Cerebellum (tissue), 4 donors: ENCODE measurements at places on chromosomes 12 and 14. TPM values are rescaled to one million over a fixed set of nuclear protein-coding genes. Genes with fewer than 3 reads are reported as not detected.

OLR1 gene
- 4.8 TPM for total RNA-seq

DNA sequence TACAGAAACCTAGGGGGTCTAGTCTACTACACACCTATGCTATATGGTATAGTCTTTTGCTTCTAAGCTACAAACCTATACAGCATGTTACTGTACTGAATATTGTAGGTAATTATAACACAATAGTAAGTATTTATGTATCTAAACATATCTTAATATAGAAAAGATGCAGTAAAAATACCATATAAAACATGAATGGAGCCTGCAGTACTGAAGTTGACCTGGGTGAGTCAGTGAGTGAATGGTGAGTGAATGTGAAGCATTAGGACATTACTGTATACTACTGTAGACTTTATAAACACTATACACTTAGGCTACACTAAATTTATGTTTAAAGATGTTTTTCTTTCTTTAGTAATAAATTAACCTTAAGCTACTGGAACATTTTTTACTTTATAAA is 13.1 kb upstream of the ABCD2 start:
- no peak for DNase-seq

- no peak for DNase-seq
Measured at GRCh38 chr12:26845057-26845666, 12.2 kb upstream of the ITPR2 start.

GRCh38 chr14:102684298-102684663 is 91.8 kb downstream of the RCOR1 start:
- DNase-seq: no peak

DNA sequence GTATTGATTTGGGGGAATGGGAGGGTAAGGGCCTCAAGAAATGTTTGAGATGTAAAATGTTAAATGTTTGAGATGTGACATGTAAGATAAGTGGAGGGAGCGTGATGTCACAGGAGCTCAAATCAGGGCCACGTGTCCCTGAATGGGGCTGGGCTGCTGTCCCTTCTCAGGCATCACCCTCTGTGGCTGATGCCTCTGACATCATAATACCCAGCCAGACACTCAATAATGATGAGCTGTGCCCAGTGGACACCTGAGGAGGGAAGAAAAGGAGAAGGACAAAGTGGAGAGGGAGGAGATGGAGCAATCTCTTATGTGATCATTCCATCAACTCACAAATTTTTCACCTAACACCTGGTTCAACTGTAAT is 120.8 kb downstream of the SAMD4A start:
- no peak for DNase-seq

AVPR1A gene
- 1.9 TPM for total RNA-seq

GRCh38 chr12:114263056-114263805 is 142.7 kb downstream of the TBX5 start:
- no peak for DNase-seq

IL31 gene
- not detected for total RNA-seq

CMA1 gene
- total RNA-seq: not detected

DNA sequence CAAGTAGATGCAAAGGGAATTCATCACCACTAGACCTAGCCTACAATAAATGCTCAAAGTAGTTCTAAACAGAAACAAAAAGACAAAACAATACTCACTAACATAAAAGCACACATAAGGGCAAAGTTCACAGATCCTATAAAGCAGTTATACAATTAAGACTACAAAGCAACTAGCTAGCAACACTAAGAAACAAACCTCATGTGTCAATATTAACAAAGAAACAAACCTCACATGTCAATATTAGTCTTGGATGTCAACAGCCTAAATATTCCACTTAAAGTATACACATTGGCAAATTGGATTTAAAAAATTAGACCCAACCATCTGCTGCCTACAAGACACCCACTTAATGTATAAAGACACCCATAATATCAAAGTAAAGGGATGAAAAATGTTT is 152.7 kb downstream of the KCNK10 start:
- DNase-seq: no peak

GRCh38 chr12:110860833-110861296 is 14.1 kb downstream of the CCDC63 start:
- no peak for DNase-seq

DNA sequence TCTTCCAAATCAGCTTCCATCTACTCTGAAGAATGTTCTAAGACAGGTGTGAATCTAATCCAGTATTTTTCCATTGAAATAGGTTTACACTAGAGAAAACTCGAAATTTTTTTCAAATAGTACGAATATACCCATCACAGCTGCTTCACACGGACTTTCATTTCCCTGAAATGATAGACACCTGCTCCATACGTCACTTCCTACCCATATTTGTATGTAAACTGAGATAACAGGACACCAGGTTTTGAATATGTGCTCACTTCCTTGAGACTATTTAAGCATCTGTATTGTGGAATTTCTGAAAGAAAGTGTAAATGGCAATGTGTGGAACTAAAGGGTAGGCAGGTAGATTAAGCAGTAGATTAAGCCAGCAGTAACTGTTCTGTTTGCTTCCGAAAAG is 13.4 kb upstream of the ITPR2 start:
- DNase-seq: no peak

- no peak for DNase-seq
Measured at GRCh38 chr12:95339086-95339788, 121.6 kb downstream of the VEZT start.

PLEKHG7 gene
- not detected for total RNA-seq

DNA sequence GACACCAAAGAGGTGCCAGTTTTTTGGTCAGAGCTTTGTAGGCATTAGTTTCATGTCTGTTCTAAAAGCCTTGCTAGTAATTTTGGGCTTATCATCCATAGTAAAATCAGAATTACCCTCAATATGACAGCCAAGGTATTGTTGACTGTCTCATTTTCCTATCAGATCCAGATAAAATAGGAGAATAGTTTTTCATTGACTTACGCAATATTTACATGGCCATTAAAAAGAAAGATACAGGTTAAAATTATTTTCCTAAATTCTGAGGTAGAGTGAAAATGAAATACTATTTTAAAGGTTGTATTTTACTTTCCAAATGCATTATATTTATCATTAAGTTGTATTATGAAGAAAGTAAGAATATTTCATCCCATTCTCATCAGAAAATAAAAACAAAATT is 203.7 kb downstream of the LRFN5 start:
- no peak for DNase-seq

C12orf54 gene
- not detected for total RNA-seq

DNA sequence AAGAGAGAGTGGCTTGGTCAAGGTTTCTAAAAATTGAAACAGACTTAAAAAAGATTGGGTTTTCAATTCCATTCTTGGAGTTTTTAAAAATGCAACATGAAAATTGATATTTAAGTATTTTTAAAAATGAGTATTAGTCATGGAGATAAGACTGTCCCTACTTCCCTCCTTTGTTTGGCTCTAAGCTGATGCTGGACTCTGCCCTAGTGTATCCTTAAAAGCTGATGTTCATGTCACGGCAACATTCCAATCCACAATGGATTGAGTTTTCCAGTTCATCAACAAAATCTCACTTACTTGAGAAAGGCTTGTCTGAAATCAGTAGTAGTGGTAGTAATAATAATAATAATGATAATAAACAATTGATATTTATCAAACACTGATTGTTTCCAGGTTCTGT is 119.0 kb upstream of the SLC38A2 start:
- DNase-seq: no peak

ACTR10 gene
- 66.4 TPM for total RNA-seq

- no peak for DNase-seq
Measured at GRCh38 chr12:46230306-46230705, 38.5 kb downstream of the SLC38A1 start.

DNA sequence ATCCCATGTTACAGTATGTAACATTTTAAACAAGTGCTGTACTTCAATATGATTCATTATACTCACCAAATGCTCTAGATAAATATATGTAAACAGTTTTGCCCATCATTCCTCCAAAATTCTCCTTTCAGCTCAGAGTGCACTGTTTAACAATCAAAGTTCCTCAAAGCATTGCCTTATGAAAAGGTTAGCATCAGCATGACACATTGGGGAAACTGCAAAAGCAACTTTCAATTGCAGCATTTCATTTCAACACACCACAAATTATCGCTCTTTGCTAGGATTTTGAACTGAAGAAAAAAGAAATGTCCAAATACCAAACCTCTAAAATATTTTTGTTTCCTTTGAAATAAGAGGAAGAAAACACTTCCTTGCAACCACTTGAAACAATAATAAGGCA is 413.2 kb downstream of the FLRT2 start:
- DNase-seq: no peak

KCNC2 gene
- 20.2 TPM for total RNA-seq

- DNase-seq: no peak
Measured at GRCh38 chr12:46110223-46110611, 119.8 kb upstream of the SCAF11 start.

CMKLR1 gene
- total RNA-seq: 1.6 TPM

GRCh38 chr14:33709711-33710110 is 241.2 kb downstream of the EGLN3 start:
- no peak for DNase-seq

PUS7L gene
- 35.6 TPM for total RNA-seq

LMO3 gene
- total RNA-seq: 62.1 TPM

DNA sequence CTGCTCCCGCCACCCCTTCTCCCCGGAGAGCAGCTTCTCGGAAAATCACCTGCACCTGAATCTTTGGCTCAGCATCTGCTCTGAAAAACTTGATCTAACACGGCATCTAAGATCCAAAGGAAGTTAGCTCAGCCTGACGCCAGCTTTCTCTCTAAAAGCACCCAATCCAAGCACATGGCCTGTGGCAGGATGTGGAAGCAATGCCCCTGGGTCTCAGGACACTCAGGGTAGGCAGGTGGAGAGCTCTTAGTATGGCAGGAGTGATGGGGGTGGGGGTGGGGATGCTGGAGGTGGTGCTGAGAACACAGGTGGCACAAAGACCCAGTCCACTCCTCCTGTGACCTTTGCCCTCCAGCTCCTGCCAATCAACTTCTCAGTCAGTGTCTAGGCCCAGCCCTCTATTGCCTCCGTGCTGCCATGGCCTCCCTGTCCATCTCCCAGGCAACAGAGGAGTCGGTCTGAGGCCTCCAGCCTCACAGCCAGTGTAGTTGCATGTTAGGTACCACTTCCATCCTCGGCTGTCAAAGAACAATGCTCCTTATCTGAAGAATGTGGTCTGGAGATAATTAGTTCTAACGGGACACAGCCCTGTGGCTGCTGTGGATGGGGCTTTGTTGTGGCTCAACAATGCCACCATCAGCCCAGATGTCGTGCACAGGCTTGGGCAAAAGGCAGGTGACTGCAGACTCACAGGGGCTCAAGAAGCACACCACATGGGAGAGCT is 180.0 kb upstream of the C14orf180 start:
- no peak for DNase-seq

MGP gene
- total RNA-seq: 20.6 TPM

CFL2 gene
- 38.2 TPM for total RNA-seq

DNA sequence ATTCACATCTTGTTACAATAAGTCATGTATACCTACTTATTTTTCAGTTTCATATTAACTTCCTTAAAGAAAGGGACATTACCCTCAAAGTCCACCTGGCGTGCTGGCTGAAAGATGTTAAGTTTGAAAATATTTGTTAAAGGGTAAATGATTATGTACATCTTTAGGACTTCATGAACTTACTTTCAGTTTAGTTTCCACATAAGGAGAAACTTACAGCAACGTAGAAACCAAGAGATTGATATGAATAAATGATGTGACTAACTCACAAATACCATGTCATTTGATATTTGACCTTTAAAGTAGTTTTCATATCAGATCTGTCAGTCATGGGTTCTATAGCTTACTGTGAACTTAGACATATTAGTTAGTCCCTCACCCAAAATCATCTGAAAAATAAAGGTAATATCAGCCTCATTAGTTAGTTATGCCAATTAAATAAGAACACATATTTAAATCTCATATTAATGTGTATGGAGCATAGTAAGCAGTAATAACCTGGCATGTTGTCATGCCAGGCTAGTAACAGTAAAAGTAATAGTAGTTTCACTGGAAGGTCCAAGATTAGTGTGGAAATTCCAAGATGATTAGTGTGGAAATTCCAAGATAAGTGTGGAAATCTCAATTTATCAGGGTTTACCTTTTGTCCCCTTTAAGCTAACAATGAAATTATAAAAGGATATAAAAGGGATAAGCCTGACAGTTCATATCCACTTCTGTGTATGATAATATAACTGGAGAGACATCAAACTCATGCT is 1.9 kb upstream of the CLEC2D start:
- DNase-seq: no peak

DNA sequence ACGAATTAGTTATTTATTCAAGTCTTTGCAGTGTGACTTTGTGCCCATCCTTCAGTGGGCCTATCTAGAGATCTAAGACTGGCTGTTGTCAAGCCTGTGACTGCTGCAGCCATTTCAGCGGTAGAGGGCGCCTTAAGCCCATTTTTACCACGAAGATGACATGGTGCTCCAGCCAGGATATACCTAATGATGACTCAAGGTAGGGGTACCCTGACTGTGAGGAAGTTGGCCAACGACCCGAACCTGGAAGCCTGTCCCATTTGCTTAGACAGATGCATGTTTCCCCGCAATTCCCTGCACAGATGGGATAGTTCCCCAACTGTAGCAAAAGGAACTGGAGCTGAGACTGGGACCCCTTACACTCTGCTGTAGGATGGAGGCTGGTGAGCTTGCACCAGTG is 41.3 kb downstream of the RAB3IP start:
- peak; percentile 12 for DNase-seq

MYBPC1 gene
- 2.0 TPM for total RNA-seq

DNA sequence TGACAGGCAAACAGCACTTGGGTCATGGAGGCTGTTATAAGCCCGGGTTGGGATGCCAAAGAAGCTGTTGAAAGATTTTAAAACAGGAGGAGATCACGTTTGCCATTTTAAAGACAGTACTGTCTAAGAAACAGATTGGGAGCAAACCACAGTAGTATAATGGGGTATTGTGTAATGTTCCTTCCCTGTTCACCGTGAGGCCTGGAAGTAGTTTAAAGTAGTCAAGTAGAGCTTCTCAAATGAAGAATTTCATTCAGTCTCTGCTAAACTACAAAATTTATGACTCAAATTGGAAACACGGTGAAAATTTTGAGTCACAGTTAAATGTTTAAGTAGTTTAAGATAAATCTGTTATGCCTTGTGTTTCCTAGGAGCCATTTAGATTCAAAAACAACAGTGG is 35.8 kb downstream of the ATP2A2 start:
- no peak for DNase-seq

- DNase-seq: no peak
Measured at GRCh38 chr12:51883998-51884675, 3.8 kb upstream of the ANKRD33 start.

TMPO gene
- total RNA-seq: 181 TPM

DNA sequence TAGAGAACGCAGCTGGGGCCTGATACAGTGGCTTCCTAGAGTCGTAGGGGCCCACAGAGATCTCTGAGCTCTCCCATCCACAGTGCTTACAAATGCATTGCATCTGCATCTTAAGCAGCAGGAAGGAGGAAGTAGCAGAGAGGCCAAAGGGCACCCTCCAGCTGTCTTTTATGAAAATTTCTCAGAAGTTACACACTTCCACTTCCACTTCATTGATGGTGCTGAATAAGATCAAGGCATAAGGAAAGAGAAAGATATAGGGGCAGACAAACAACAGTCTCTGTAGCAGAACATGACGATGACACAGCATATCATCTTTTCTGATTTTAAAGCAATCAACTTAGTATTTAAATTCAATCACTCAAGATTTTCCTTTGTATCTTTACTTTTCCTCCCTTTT is 51.6 kb upstream of the ABCC9 start:
- DNase-seq: no peak

ORMDL2 gene
- total RNA-seq: 8.3 TPM

- no peak for DNase-seq
Measured at GRCh38 chr14:61201171-61201570, 80.0 kb downstream of the TMEM30B start.

DAO gene
- total RNA-seq: not detected

- DNase-seq: no peak
Measured at GRCh38 chr14:105891221-105891602, 364.8 kb downstream of the TMEM121 start.

OGFOD2 gene
- total RNA-seq: 5.0 TPM

- DNase-seq: no peak
Measured at GRCh38 chr12:111904446-111904975, 62.5 kb downstream of the MAPKAPK5 start.
